ENCODE measurements at places on chromosomes 7 and 10.

GRCh38 chr7:2710286-2710655 is 22.3 kb downstream of the AMZ1 start:
- DNase-seq = no peak

GRCh38 chr10:14499601-14499904 is 168.8 kb upstream of the FRMD4A start:
- DNase-seq = no peak

GRCh38 chr7:71633551-71634008 is 501.6 kb downstream of the GALNT17 start:
- peak; percentile 63 for DNase-seq

DNA sequence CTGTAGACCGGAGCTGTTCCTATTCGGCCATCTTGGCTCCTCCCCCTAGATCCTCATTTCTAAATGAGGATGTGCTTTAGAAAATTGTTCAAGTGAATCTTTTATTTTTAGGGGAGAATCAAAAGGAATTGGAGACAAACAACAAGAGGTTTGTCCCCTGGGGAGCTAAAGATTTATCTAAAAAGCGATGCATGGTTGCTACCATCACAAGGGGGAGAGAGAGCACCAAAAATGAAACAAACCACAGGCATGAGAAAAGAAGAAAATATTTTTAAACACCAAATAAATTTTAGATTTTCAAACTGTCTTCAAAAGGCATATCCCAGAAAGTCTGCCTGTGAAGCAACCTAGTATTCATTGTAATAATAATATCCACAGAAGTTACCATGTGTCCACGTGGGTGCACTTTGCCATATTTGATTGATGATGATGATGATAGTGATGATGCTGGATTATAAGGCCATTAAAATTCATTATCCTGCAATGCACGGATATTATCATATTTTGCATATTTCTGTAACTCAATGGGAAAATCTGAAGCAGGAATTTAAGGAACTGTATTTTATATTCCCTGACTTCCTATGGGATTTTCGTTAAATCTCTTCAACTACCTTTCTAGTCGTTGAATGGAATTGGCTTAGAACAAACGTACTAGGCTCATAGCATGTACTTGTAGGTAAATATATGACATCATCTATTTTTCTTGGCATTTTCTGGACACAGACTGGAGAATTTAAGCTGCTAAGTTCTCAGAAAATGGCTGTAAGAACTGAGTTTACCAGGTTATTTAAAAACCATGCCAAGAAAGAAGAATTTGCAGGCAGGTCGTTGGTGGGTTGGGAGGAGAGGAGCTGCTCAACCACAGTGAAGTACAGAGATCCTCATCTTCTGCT is 171.6 kb downstream of the WDR37 start:
- DNase-seq = no peak

DNA sequence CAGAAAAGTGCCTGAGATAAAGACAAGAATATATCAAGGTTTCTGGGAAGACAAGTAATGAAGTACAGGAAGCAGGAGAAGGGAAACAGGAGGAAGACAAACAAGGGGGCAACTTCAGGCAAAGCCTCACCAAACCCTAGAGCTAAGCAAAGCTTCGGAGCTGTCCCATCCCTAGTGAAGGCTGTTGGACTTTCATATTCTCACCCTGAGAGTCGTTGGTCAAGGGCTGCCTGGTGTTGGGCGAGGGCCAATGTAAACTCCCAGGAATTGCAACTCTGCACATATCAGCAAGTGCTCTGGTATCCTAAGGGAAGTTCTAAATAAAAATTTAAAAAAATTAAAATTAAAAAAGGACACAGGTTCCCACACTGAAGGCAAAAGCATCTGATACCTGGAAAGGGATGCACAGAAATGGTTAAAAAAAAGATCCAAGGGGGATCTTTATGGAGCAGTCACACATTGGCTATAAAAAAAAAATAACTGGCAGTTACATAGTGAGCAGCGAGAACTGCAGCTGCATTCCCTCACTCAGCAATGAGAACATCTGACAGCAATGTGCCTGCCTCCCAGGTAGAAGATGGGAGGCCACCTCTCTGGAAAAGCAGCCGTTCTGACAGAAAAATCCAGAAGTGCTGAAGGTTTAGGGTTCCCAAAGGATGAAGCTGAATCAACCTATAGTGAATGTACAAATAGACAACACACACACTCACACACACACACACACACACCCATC is 304.7 kb downstream of the WDR11 start:
- DNase-seq = no peak

DNA sequence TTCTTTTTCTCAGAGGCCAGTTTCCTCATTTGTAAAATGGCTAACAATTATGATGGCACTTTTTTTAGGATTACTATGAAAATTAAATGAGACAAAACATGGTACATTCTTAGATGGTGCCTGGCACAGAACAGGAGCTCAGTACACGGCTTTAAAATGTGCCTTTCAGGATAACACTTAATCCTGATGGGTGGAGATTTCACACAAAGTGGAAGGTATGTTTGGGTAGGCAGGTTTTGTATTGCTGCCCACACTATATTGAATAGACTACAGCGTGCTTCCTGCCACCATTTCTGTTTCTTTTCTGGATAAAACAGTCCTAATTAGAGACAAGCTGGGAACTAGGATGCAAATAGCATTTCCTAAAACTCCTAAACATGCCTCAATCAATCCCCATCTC is 22.0 kb upstream of the IMPDH1 start:
- no peak for DNase-seq

DNA sequence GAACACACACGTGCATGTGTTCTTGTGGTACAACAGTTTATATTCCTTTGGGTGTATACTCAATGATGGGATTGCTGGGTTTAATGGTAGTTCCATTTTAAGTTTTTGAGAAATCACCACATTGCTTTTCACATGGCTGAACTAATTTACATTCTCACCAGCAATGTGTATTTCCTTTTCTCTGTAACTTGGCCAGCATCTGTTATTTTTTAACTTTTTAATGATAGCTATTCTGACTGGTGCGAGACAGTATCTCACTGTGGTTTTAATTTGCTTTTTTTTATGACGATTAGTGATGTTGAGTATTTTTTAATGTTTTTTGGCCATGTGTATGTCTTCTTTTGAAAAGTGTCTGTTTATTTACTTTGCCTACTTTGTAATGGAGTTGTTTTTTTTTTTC is 256.6 kb downstream of the ZWINT start:
- DNase-seq = no peak

GRCh38 chr7:135246191-135246825 is 12.7 kb downstream of the STRA8 start:
- DNase-seq = no peak

- DNase-seq = peak; percentile 29
Measured at GRCh38 chr10:124743191-124744101, 732 bp downstream of the FAM53B start.

DNA sequence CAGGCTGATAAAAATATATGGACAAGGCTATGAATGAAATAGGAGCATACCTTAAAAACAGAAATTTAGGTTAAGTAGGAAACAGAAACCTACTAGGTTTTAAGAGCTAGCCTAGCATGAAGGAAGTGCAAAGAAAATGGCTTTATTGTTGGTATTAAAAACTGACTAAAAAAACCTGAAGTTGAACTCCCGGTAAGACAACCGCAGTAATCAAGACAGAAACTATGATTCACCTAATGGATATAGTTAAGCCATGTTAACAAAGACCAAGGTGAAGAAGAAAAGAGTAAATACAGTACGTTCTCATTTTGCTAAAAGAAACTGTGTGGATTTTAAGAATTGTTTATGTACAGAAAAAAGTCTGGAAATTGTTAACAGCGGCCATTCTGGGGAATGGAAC is 2.5 kb downstream of the RTKN2 start:
- no peak for DNase-seq

DNA sequence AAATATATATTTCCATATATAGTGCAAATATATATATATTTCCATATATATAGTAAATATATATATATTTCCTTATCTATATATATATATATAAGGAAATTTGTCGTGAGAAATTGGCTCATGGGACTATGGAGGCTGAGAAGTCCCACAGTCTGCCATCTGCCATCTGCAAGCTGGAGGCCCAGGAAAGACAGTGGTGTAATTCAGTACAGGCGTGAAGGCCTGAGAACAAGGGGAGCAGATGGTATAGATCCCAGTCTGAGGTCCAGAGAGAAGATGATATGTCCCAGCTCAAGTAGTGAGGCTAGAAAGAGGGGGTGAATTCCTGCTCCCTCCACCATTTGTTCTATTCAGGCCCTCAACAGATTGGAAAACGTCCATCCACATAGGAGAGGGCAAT is 78.9 kb downstream of the MTPN start:
- no peak for DNase-seq

- DNase-seq = no peak
Measured at GRCh38 chr7:141483044-141483443, 68.2 kb upstream of the AGK start.

DNA sequence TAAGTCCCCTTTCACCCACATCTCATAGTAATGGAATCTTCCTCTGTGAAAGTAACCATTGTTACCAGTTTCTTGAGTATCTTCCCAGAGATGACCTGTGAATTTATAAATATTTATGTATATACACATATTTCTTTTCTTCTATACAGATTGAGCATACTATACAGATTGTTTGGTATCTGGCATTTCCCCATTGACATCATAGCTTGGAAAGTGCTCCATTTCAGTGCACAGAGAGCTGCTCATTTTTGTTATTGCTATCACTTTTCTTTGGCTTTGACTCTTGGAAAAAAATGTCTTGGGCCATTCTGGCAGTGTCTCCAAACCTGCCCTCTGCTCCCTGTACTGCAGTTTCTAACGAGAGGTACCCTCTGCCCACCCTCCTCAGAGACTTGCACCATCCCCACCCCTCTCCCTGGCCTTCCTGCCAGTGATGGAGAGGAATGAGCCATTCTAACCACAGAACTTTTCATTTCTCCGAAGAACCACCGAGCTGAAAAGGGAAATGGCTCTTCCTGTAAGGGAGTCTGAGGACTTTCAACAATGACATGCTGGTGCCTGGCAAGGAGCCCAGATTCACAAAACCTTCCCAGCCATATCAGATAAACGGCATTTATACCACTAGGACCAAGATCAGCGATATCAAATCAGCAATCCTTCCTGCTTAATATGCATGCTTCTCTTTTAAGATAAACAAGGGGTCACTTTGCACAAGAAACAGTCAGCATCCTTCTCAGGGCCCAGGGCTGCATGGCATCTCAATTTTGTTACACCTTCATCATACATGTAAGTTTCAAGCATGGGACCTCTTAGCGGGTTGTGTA is 19.7 kb upstream of the CCSER2 start:
- peak; percentile 57 for DNase-seq

GRCh38 chr10:48948470-48949037 is 8.9 kb upstream of the LRRC18 start:
- no peak for DNase-seq

DNA sequence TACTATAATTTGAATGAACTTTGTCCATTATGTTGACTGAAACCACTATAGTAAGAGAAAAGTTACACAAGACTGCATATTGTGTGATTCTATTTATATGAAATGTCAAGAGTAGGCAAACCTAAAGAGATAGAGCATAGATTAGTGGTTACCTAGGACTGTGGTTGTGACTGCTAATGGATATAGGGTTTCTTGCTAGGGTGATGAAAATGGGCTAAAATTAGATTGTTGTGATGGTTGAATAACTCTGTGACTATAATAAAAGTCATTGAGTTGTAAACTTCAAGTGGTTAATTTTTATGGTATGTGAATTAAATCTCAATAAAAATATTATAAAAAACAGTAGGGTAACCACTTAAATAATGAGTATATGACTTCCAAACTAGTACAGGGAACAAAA is 142.9 kb upstream of the AHR start:
- no peak for DNase-seq

DNA sequence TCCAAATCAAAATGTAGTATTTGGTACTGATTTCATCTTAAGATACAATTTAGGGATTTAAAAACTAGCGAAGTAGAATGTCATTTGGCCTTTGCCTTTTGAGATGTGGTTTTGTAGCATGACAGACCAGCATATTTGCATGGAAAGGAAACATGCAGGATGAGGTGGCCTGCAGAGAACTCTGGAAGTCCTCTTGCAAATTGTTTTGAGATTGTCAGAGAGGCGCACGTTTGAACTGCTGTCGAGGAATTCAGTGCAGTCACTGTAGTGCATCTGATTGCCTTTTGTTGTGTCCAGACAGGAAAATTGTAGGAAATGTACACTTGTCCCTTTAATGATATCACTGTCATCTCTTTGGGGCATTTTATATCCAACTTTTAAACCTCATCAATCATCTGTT is 136.7 kb downstream of the CELF2 start:
- DNase-seq = no peak

DNA sequence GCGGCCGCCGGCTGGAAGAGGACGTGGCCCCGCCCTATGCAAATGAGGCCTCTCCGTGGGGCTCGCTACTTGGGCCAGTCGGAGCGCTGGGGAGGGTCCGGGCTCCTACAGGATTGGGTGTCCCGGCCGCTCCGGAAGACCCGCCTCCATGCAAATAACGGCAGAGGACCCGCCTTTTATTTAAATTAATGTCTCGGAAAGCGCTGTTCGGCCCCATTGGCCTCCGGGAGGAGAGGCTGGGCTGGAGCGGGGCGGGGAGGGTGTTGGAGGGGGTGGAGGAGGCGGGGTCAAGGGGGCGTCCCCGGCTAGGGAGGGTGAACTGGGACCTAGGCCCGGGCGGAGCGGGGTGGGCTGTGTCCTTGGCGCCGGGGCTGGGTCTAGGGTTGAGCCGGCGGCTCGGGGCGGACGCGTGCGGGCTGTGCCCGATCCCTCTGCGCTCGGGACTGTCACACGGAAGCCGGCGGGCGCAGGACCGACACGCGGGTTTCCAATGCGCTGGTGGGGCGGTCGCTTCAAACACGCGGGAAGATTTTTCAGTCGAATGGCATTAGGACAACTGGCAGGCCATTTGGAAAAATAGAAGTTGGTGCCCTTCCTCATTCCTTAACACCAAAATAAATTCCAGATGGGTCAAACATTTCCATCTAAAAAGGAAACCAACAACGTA is 344 bp upstream of the POLM start:
- DNase-seq = peak; percentile 97

DNA sequence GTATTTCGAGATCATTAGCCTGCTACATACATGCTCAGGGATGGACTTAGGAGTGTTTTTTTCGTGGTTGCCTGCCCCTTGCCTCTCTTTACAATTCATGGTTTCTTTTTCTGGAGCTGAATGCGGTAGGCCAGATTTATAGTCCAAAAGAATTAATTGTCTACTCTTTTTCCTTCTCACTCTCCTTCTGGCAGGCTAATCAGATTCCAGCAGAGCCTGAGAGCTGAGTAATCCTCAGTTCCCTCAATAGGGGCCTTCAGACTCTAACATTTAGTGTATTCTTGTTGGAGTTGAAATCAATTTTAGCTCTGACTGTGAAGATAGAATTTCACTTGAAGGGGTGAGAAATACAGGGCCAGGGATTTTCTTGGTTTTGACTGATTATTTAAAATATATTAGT is 16.4 kb downstream of the SORCS3 start:
- no peak for DNase-seq
